ENCODE measurements at places on chromosomes 3 and 15. TPM values are rescaled to one million over a fixed set of nuclear protein-coding genes. Genes with fewer than 3 reads are reported as not detected.
A peak's percentile ranks its signal among the peaks of the same experiment; 100 is the strongest.

DNA sequence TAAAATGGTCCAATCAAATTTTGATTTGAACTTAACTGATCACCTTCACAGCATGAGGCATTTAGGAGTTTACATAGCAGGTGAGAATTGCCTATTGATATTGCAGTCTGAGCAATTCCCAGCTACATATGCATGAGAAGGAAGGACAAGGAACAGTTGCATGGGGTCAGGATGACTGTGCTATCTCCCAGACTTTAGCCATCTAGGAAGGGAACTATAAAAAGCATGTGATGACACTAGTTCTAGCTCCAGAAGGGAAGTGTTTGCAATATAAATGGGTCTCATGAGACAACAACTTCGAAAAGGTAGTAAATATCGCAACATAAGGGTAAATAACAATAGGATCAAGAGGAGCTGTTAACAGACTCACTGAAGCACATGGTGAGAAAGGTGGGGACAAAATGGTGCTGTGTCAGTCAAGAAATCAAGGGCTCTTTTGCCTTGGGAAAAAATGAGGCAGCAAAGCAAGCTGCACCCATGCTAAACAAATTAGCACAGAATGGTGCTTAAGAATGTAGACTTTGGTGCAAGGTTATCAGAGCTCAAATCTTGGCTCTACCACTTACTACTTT, 90.4 kb upstream of the SLC2A2 start:
- no peak for DNase-seq

DNA sequence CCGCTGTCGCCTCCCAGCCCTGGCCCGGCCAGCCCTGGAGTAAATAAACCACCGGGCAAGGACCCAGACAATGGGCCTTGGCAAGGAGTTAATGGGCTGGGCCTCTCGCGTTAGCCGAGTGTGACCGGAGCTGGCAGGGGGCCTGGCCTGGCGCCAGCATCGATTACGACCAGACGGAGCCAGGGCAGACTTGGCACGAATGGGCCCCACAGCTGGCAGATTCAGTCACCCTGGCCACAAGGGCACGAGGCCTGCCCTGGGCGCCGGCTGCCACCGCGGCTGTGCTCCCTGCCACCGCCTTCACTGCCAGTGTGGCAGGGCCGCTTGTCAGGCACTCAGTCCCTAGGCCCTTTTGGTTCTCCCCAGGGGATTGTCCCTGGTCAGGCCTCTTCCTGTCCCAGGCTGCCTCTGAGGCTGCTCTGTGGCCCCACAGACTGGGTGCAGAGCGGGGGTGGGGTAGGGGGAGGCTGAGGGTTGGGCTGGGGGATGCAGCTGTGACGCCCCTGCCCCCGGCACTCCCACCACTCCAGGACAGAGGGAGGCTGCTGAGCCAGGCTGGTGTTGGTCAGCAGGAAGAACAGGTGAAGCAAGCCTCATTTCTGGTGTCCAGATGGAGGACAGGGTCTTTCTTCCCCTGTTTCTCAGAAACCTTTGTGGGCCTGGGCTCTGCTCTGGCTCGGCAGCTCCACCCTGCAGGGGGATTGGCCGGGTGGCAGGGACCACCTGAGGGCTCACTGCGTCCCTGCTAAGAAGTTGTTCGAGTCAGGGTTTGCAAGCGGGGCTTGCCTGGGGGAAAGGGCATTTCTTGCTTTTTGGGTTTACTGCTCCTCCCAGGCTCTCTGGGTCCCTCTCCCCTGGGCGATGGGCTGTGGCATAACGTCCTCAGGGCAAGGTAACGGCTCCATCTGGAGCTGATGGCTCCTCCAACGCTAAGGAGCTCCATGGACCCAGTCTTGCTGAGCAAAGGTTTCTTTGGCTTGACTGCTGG, 30.5 kb upstream of the SRP14 start:
- peak; percentile 98 for DNase-seq

Gene CSK
- 57.2 TPM for total RNA-seq

DNA sequence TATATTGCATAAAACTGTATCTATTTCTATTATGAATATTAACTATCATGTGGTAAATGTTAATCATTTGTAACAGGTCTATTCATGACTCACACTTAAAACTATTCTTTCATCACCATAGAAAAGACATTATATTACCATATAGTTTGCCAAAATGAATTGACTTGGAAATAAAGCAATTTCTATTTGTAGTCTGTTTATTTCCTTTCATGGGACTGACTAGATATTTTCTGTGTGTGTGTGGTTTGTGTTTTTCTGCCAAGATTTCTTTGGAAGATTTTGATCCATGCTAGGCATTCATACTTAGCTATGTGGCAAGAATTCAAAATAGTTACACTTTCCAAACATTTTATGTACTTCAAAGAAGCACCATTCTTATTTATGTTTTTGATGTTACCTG, 522.5 kb upstream of the AGTR1 start:
- DNase-seq = no peak

Gene C3orf20
- total RNA-seq = 0.03 TPM

Gene GPR156
- 0.91 TPM for total RNA-seq

Gene NEK10
- 4.7 TPM for total RNA-seq

Gene LRRC2
- 0.10 TPM for total RNA-seq

DNA sequence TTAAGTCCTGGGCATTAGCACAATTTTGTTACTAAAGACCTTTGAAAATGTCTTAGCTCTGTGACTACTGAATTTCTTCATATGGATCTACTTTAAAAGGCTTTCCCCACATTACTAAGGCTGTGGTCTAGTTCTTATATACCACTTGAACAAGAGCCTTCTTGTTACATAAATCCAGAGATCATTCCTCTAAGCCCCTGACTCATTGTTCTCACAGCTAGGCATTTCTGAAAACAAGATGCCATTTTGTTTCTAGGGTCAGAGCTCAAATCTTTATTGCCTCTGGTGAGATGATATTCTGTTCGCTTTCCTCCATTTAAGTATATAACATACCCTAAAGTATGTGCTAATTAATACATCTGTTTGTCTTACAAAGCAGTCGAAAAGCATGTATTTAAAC, 29.8 kb upstream of the LPP start:
- no peak for DNase-seq

DNA sequence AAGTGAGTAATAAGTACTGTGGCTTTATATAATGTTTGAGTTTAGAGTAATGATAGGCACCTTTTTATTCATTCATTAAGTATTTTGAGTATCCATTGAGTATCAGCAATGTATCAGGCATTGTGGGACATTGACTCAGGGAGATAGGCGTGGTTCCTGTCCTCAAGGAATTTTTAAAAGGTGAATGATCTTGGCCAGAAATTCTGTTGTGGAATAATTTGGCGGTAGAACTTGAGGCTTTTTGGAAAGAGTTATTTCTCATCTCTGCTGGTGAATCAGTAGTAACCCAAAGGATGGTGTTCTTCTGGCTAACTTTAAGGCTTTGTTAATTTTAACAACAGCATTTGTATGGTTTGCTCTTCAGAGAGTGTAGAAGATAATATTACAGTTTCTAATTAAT, 2.0 kb downstream of the RAB7A start:
- DNase-seq = no peak

- DNase-seq = no peak
Observed at GRCh38 chr15:61916104-61916503, 144.1 kb downstream of the VPS13C start.
